Right cardiac atrium (tissue), 5 donors: ENCODE measurements at places on chromosomes 7 and 10.

- no peak for DNase-seq
Measured at GRCh38 chr7:25520017-25520416, 291.7 kb upstream of the NPVF start.

DNA sequence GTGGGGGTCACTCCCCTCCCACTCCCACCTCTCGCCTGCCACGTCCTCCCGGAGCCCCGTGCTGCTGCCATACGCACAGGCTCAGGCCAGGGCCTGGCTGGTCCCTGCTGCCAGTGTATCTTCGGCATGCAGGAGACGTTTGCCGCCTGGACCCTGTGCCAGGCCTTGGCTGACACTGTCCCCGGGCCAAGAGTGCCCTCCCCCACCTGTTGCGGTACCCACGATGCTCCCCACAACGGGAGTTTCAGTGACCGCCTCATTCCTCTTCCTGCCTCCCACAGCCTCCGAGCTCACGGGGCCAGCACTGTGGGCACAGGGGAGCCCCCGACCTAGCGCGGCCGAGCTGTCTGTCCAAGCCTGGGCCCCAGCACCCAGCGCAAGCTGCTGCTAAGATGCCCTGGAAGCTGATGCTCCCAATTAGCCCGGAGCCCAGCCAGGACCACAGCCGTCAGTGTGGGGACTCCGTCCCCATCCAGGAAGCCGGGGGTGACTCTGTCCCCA lies 7.4 kb downstream of the TTYH3 start:
- peak; percentile 71 for DNase-seq

DNA sequence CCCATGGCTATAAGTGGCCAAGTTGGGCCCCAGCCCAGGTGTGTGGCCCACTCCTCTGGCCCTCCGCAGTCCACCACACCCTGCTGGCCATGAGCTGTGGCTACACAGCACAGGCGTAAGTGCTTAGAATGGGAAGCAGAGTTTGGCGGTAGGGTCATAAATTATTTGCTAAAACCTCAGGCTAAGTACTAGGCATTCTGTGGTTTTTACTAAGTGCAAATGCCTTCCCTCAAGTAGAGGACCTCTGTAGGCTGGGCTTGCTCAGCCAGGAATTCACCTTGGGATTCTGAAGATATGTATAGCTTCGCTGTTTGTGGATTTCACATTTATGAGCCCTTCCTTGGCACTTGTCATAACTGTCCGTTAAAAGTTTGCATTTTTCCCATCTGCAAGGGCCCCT lies 44.8 kb upstream of the LOXL4 start:
- DNase-seq: no peak

GRCh38 chr10:10055656-10056442 lies 961.8 kb upstream of the CELF2 start:
- DNase-seq: no peak

DNA sequence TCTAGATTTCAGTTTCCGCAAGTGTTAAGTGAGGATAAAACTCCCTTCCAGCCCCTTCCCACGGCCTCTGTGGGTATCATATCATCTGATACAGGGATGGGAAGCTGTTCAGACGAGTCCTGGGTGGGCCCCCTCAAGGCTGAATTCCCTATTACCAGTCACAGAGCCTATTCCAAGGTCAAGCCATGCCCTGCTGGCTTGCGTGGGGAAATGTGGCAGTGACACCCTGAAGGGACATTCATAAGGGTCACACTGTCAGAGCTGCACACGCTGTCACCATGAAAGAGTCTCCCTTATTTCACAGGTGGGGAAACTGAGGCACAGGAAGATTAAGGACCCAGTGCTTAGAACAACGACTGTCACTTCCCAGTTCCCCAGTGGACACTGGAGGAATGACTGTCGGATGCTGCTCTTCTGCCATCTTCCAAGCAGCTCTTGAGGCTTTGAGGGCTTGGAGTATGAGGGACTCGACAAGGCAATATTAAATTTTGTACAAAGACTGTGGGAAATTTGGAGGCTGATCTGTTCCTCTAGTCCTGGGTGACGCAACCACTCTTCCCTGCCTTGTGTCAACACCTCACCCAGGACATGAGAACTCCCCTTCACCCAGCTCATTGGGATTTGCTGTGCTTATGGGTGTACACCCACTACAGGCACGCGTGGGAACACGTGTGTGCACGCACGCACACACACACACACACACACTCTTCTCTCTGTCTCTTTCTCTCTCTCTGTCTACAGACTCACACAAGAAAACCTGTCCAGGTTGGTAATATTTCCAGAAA lies 386.0 kb downstream of the RPS24 start:
- no peak for DNase-seq

DNA sequence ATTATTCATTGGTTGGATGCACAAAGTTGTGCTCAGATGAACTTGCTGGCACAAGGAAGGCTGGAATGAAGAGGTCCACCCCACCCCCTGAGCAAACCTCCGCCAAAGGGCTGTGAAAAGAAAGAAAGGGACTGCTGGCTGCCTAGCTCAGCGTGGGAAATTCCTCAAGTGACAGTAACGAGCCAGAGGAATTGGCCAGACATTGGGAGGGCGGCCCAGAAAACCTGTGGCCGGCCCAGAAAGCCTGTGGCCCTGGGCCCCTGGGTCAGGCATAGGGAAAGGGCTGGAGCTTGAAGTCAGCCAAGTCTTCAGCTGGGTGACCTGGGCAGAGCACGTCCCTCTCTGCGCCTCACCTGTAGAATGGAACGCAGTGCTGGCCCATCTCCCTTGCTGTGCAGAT lies 30.6 kb upstream of the CTBP2 start:
- no peak for DNase-seq

- DNase-seq: peak; percentile 28
Measured at GRCh38 chr10:132496360-132497062, 41.1 kb upstream of the INPP5A start.

DNA sequence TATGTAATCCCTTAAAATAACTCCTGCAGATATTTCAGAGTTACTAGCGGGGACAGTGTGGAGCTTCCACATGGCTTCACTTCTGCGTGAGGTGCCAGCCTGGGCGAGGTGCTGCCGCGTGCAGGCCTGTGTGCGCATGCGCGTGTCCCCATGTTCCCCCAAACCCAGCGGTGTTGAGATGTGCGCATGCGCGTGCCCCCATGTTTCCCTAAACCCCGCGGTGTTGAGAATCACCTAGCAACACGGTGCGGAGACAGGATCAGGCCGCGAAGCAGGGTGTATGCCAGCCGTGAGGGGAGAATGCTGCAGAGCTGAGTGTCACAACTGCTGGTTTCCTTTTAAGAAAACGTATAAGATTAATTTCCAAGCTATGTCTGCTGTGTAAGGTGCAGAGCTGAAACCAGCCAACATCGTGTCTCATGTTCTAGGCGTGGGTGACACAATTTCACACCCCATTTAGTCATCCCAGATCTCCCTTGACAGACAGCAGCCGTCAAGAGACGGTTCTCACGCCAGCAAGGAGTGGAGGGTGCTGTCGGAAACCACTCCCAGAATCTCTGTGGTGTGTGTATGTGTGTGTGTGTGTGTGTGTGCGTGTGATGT lies 71.9 kb upstream of the ADARB2 start:
- no peak for DNase-seq
